ENCODE measurements at places on chromosomes 3 and 15. TPM values are rescaled to one million over a fixed set of nuclear protein-coding genes. Genes with fewer than 3 reads are reported as not detected.

ZNF619 gene
- 3.9 TPM for total RNA-seq

- no peak for DNase-seq
Observed at GRCh38 chr3:115363071-115363470, 216.0 kb upstream of the ZBTB20 start.

DNA sequence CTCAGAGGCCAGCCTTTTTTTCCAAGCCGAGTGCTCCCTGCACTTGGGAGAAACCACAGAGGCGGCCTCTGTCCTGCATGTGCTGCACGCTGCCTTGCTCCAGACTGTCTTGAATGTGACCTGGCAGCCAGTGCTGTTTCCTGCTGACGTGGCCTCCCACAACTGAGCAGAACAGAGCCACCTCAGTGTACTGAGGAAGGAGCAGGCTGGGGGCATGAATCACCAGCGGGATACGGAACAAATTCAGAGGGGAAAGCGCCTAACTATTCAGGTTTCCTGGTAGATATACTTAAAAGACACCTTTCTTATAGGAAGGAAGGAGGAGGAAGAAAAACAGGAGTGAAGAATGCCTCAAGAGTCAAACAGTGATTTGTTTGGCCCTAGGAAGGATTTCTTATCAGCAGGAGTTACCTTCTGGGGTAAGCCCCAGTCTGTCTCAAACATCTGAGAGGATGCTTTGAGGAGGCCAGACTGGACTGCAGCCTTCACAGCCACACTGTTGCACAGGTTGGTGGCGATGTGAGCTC lies 114.0 kb downstream of the FNDC3B start:
- DNase-seq, result peak; percentile 94

DNA sequence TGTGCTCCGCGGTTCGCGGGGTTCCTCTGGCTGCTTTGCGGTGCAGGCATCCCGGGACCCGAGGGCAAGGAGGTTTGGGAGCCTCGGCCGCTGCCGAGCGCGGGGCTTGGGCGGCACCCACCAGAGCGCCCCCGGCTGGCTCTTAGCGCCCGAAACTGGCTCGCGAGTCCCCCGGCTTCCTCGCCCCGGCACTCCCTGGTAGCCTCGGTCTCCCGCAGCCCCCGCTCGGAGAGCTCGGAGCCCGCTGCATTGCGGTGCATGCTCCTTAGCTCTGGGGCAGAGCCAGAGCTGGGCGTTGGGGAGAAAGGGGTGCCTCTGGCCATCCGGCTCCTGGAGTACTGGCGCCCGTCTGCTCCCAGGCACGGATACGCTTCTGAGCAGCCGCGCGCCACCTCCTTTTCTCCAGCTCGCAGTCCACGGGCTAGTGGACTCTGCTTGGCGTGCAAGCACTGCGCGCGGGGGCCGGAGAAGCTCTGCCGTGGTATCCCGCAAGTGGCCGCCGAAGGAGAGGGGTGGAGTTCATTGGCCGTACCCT lies 753 bp downstream of the EPHB1 start:
- peak; percentile 68 for DNase-seq

ITIH1 gene
- total RNA-seq, result not detected

HDAC11 gene
- total RNA-seq, result 37.5 TPM

DNA sequence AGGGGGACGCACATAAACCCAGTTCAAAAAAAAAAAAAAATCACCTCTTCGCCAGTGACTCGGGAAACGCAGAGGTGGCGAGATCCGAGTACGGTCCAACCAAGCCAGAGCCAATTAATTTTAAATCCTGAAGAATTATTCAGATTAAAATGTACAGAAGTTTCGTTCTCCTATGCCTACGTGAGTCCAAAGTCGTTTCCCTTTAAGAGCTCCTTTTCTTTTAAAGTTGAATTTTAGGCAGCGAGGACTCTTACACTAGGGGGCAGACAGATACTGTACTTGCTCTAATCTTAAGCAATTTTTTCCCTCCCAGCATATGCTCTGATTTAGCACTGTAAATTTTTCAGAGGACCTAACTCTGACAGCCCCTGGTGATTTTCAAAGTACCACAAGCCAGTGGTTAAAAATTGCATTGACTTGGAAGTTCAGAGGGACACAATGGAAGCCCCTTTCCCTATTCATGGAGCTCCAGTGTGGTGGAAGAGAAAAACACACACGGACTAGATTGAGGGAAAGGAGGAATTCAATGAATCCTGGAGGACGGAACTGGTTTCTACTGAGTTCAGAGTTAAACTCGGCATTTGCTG lies 3.3 kb upstream of the NR2F2 start:
- DNase-seq, result no peak

DNA sequence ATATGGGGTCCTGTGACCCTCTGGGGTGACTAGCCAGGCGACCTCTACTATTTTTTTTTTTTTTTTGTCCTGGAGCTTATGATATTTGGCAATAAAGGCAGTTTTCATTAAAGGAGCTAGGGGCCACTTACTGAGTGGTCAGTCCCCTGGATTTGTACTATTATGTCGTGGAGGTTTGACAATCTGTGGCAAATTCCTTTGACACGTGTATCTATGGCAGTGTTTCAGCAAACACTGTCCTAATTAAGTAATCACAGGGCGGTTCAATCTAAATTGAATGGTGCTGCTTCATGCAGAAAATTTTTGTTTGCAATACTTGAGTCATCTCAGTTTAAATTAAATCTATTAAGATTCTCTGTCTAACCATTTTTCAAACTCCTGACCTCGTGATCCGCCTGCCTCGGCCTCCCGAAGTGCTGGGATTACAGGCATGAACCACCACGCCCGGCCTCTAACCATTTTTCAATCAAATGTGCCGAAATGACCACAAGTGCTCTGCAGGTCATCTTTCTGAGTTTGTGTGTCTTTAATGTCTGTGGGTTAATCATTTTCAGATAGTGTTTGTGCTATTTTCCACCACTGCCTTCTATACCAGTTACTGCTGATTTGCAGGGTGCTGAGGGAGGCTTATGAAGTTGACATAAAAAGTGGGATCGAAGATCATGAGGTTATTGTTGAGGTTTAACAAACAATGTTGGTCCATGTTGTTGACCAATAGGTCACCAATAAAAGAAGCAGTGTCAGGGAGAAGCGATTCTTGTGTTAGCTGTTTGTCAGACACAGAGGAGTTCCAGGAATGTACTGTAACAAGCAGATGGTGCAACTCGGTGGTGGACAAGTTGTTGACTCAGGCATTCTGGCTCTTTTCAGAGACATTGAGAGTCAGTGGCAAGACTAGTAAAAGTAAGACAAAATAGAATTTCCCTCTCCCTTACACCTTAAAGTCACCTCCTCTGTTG lies 18.6 kb upstream of the SLC2A2 start:
- DNase-seq, result no peak

NPAP1 gene
- not detected for total RNA-seq

XCR1 gene
- not detected for total RNA-seq

Data from Right ventricle myocardium inferior (tissue), 1 donor.